ENCODE measurements at places on chromosomes 11 and 22.

- no peak for DNase-seq
These were observed 3.4 kb downstream of the TRPT1 start for GRCh38 chr11:64222651-64223000.

DNA sequence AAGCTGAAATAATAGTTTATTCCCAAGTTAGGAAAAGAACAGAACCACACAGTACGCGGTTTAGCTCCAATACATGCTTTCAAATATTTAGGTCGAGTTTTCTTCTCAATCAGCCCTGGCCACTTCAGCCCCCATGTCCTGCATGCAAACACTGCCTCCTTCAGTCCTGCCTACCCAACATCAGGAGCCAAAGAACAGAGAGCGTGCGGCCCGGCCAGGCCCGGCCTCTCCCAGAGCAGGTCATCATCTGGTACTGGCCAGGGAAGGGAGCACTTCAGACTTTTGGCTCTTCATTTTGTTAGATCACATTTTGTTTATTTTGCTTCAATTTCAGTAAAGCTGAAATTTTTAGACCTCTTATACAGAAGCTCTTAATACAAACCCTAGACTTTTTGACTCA lies 6.7 kb downstream of the BRD1 start:
- DNase-seq = no peak

GRCh38 chr11:72823105-72823804 lies 9.0 kb downstream of the ATG16L2 start:
- DNase-seq = no peak

GRCh38 chr22:46763051-46763705 lies 728 bp downstream of the TBC1D22A start:
- DNase-seq = no peak

DNA sequence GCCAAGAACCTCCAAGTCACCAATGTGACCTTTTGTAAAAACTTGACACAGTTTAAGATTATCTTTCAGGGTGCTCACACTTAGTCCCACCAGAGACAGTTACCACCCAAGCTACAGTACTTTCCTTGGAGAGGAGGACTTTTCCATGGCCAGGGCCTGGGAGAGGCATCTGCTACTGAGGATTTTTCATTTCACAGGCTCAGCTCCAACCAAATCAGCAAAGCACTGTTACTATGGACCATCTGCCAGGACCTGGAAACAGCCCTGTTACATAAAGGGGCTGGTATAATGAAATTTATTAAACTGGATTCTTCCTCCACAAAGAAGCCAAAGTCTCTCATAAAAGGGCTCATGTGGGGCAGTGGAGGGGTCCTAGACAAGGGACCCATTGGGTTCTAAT lies 38.6 kb downstream of the SERGEF start:
- DNase-seq = no peak

GRCh38 chr11:110077831-110078325 lies 15.3 kb upstream of the ZC3H12C start:
- peak; percentile 83 for DNase-seq
